Right renal pelvis (tissue), 4 donors: ENCODE measurements at places on chromosomes 3 and 15.

GRCh38 chr15:75356006-75356405, 9.2 kb downstream of the NEIL1 start:
- DNase-seq, result no peak

DNA sequence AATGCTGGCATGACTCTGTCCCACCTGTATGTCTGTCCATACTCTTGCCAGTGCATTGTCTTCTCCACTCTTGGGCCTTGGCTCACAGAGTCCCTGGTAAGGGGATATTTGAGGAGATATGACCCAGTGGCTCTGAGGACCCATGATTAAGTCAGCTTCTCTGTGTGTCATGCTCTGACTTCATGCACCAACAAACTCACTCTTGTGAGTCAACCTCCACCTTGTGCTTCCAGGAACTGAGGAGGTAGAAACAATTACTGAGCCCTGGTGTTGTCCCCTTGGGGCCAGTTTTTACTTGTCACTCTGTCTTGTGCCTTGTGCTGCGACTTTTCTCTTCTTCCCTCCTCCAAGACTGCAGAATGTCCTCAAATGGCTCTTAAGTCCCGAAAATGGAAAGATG, 127.1 kb downstream of the ABHD5 start:
- no peak for DNase-seq

DNA sequence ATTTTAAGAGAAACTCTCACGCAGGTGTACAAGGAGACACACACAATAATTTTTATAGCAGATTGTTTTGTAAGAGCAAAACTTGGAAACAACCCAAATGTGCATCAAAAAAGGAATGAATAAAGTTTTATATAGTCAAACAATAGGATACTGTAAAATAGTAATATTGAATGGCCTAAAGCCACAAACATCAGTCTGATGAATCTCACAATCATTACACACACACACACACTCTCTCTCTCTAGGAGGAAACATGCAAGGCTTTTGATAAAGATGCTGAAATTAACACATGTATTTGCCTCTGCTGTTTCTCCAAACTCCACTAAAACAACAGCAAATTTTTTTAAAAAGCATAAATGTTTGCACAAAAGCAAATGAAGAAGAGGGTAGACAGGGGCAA, 37.3 kb downstream of the ADIPOQ start:
- DNase-seq, result no peak

GRCh38 chr3:46851364-46852333, 11.6 kb downstream of the MYL3 start:
- no peak for DNase-seq

GRCh38 chr15:39767921-39768320, 14.7 kb downstream of the FSIP1 start:
- DNase-seq, result no peak
